KG1 (cell line): ENCODE measurements at places on chromosomes 3 and 15.

DNA sequence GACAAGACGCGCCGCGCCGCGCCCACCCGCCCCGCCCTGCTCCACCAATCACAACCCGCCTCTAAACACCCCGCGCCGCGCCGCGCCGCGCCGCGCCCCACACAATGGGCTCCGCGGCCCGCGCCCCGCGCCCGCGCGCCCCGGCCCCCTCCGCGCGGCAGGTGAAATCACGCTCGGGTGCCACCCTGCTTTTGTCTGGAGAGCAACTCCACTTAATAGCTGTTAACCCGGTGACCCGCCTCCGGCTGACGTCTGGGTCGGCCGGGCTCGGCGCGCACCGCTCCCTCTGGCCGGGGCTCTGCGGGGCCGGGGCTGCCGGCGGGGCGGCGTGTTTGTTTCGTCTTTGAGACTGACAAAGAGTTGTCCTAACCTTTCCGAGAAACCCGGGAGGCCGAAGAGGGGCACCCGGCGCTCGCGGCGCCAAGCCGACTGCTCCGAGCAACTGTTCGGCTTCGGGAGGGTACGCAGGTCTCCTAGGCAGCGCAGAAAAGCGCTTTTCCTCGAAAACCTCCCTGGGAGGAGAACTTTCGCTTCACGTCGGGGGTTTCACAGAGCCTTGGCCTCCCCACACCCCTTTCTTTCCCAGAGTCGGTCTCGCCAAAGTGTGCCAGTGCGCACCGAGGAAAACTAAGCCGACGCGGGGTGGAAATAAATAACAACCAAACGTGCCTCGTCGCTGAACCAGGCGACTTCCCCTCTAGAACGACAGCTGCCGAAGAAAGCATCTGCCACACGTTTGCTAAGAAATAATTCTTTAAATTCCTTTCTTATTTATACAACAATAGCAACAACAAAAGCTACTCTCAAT is 518.4 kb downstream of the FOXP1 start:
- peak; percentile 56 for DNase-seq

- no peak for DNase-seq
These were observed 8.5 kb upstream of the ILDR1 start for GRCh38 chr3:122030381-122031122.

DNA sequence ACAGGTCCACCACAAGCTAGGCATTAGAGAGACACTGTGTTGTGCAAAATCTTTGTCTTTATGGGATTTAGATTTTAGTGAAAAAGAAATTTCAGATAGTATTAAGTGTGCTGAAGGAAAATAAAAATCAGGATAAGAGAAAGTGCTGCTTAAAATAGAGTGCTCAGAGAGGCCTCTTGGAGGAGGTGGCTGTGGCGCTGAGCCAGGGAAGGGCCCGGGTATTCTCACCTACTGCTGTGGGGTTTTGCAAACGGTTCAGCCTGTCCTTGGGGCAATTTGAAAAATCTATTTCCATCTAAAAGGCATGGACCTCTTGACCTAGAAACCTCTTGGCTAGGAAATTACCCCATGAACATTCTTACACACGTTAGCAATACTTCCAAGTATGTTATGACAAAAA is 267.7 kb downstream of the TJP1 start:
- DNase-seq = no peak

DNA sequence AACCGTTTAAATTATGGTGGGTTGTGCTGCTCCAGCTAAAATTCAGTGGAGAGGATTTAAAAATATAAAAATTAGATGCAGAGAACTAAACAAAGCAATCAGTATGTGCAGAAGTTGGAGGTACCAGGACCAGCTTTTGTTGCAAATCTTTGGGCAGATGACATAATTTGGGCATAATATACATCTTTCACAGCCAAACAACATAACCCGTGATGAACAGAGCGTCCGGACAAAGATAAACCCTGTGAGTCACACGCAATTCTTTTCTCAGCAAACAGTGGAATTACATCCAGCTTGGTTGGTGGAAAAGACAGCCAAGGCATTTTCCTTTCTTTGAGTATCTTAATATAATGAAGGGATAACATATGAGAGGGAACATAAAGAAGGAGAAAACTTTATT is 419.4 kb upstream of the ADAMTS9 start:
- DNase-seq = no peak

- no peak for DNase-seq
These were observed 255.8 kb downstream of the FAM43A start for GRCh38 chr3:194941360-194941955.

- DNase-seq = no peak
These were observed 24.5 kb upstream of the TM4SF1 start for GRCh38 chr3:149401926-149402310.

- no peak for DNase-seq
These were observed 13.0 kb upstream of the PHLDB2 start for GRCh38 chr3:111846039-111846438.

GRCh38 chr15:80584973-80585525 is 110.1 kb upstream of the ABHD17C start:
- DNase-seq = no peak

GRCh38 chr3:181851063-181851462 is 139.3 kb downstream of the SOX2 start:
- no peak for DNase-seq

DNA sequence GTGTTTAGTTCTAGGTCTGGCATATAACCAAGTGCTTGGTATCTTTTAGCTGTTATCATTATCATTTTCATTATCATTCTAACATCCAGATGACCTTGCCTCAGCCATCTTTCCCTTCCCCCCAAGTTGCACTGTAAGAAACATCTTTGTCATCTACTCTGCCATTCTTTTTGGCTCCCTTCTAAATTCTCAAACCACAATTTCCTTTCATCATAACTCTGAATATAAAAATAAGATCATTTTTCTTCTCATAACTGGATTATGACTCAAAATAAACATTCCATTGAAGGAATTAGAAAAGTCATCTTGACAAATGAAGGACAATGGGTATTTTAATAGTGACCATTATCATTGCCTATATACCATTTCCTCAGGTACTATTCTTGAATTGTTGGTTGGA is 786.2 kb downstream of the AGBL1 start:
- no peak for DNase-seq
